Endothelial cell (in vitro differentiated cells): ENCODE measurements at places on chromosomes 6 and 20. TPM values are rescaled to one million over a fixed set of nuclear protein-coding genes. Genes with fewer than 3 reads are reported as not detected.

Gene ZFAND3
- total RNA-seq = 96.3 TPM

DNA sequence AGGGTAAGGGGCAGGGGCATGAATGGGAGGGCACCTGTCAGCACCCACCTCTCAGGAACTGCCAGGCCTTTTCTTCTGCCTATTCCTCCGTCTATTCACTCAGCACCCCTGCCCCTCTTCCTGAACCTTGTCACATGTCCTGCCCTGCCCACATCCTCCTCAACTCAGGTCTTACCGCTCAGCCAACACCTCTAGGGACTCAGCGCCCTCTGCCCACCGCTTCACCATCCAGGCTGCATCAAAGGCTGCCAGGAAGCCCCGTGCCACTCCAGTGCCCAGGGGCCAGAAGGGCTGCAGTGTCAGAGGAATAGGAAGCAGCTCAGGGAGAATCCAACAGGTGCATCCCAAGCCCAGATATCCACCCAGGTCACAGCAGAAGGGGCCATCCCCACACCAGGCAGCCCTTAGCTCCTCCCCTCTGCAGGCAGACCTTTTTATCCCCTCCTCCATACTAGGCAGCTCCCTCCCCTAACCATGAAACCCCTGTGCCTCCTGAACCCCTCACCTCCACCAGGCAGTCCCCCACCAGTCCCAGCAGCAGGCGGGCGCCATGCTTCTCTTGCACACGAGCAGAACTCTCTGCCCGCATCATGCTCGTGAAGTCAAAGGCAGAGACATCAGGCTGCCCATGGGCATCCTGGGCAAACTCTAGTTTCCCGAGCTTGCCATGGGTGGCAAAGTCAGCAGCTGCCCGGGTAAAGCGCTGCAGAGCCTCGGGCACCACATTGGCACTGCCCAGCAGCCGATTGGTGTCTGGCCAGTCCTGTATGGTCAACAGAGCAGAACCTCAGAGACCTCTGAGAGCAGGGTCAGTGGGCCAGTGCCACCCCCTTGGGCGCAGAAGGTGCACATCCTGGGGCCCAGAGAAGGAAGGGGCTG lies 5.5 kb downstream of the MICAL1 start:
- DNase-seq = no peak

GRCh38 chr20:55252521-55252920 lies 752.8 kb downstream of the CBLN4 start:
- no peak for DNase-seq

DNA sequence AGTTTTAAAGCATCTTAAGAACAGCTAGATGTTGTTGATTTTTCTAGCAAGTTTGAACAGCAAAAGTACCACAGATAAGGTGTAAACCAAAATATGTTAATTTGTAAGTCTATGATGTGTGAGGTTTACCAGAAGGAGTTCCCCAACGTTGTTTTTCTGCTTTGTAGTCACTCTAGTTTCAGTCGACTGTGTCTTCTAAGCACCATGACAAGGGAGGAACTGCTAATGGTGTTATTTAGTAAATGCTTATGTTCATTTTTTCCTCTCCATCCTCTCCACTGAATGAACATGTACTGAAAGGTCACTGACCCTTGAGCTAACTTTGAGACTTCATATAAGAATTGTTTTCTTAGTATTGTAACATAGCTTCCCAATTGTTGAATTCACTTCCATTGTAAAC lies 3.0 kb downstream of the ENPP3 start:
- no peak for DNase-seq

DNA sequence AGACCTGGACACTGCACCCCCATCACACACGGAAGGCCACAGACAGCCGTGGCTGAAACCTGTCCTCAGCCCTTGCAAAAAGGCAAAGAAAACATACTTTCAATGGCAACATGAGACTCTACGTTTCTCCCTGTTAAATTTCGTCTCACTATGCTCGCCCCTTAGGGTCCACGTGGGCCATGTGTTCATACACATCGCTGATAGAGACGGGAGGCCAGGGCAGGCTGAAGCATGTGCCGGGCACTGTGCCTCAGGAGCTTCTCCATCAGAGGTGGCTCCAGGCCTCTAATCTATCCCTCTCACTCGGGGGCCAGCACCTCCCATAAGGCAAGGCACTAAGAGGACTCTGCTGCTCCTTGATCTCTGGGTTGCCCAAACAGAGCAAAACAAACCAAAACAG lies 17.5 kb downstream of the PXDC1 start:
- no peak for DNase-seq

Gene PROCR
- total RNA-seq = 254 TPM

DNA sequence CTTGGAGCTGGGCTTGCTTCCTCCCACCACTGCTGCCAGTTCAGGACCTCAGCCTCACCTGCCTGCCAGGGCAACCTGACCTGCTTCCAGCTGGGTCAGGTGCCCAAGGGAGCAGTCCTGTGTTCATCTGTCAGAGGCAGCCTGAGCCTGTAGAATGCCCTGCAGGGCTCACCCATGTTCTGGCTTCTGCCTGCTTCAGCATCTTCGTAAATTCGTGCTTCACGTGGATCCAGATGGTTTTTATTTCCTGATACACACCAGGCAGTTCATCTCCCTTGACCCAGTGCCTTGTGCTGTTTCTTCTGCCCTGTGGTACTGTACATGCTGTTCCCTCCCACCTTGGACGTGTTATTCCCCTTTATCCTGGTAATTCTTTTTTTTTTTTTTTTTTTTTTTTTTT lies 50.2 kb downstream of the ARID1B start:
- no peak for DNase-seq

DNA sequence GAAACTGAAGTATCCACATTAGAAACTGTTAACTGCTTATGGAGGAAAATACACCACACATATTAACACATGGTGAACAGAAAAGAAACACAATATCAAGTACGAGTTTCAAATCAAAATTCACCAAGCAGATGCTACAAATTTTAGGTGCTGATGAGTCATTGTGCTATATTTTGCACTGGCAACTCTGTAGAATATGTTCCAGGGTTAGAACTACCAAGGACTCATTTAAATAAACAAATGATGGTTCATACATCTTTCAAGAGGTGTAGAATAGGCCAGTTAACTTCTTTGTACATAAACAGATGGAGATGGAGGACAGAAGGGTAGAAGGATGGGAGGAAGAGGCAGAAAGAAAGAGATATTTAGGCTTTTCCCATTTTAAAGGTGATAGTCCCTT lies 184.9 kb downstream of the ARHGAP18 start:
- no peak for DNase-seq

DNA sequence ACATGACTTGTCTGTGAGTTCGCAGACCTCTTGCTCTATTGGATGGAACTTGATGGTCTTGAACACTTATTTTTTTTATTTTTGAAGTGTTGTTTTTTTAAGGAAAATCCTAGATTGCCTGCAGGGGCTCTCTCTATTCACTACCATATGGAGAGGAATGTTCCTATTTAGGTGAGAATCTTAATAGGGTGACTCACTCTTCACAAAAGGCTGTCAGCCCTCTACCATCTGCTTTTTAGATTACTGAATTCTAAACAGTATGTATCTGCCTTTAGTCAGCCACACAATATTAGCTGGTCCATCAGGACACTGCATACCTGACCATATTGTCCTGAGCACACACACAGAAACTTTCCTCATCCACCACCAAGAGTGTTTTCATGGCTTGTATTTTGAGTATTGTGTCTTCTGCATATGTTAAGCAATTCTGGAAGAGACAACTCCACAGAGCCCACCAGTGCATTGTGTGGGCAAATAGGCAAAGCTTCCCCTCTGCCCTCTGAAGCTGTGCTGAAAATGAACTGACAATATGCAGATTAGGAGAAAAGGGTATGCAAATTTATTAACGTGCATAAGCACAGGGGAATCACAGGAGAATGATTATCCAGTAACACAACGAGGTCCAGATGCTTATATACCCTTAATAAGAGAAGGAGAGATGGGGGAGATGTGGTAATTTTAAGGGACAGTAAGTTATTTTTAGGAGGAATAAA lies 6.6 kb upstream of the BTBD9 start:
- DNase-seq = no peak

GRCh38 chr6:44404715-44405099 lies 17.2 kb downstream of the CDC5L start:
- DNase-seq = no peak

DNA sequence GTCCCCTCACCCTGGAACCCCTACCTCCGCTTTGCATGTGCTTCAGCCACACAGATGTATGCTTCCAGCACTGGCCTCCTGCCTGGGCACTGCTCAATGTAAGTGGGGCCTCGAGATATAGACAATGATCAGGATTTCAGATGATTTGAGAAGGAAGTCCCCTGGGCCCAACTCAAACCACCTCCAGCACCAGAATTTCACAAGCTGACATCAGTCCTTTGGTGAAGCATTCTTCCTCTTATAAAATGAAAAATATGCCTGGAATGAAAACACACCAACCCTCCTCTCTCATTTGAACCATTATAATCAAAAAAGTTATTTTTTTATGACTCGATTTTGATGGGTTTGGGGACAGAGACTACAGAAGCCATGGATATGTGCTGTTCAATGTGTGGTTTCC lies 48.5 kb downstream of the BTBD3 start:
- no peak for DNase-seq

Gene CENPW
- 34.0 TPM for total RNA-seq

Gene SLC22A3
- 0.18 TPM for total RNA-seq
